Activated T-cell treated with anti-CD3 and anti-CD28 coated beads, Interleukin-2, amount 50 U/mL, for 72 hours (primary cell): ENCODE measurements at places on chromosomes 13 and 19. TPM values are rescaled to one million over a fixed set of nuclear protein-coding genes. Genes with fewer than 3 reads are reported as not detected.

The SPACA4 gene
- not detected for total RNA-seq

The LILRB1 gene
- total RNA-seq, result 0.38 TPM

The RFPL4AL1 gene
- total RNA-seq, result not detected

The SPTBN4 gene
- total RNA-seq, result 2.2 TPM

The CPT1C gene
- total RNA-seq, result 2.3 TPM

The FGF21 gene
- total RNA-seq, result not detected

The TPRX2 gene
- not detected for total RNA-seq

The DMAC2 gene
- 59.9 TPM for total RNA-seq

The ABHD8 gene
- 16.6 TPM for total RNA-seq

The PRR22 gene
- 4.7 TPM for total RNA-seq

The CYP2A7 gene
- not detected for total RNA-seq

The KASH5 gene
- 3.0 TPM for total RNA-seq
